Stimulated activated CD4-positive, alpha-beta T cell treated with anti-CD3 and anti-CD28 coated beads, Interleukin-12 subunit alpha, Interleukin-12 subunit beta, amount 100 ng/mL, for 24 hours (primary cell): ENCODE measurements at places on chromosomes 5 and 9.

GRCh38 chr5:124689653-124690052, 56.8 kb downstream of the ZNF608 start:
- no peak for DNase-seq

- no peak for DNase-seq
These were observed 13.6 kb upstream of the TMOD1 start for GRCh38 chr9:97487861-97488260.

GRCh38 chr9:22103685-22104575, 94.8 kb upstream of the CDKN2B start:
- DNase-seq: no peak

GRCh38 chr9:125911861-125912644, 164.9 kb downstream of the PBX3 start:
- DNase-seq: no peak

DNA sequence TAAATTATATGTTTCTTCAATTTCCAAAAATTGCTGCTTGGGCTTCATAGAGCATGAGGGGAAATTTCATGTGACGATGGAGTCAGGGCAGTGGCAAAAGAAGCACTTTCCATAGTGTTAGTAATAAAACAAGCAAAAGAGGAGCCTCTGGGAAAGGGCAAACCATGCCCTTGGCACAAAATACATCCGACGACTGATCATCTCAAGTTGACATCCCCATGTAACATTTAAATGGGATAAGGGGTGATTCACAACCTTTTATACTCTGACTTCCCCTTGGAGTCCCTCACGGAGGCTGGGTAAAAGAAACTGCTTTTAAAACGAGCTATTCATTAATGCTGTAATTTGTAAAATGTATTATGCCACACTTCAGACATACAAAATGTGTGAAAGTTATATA, 161.4 kb upstream of the DMRT1 start:
- no peak for DNase-seq

DNA sequence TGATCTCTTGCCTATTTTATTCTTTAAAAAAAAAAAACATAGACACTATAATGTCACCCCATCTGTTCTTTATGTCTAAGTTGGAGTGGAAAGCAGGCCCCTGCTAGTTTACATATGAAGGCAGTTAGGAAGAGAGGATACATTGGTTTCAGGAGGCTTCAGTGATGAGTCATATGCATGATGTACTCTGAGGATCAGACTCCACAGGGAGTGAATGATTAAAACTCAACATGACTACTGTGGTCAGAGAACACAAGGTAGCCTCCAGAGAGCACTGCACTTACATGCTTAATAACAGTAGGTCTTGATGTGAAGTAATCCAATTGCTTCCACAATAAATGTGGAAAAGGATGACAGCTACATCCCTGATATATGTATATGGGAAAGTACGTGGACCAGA, 22.7 kb upstream of the FSTL4 start:
- no peak for DNase-seq

DNA sequence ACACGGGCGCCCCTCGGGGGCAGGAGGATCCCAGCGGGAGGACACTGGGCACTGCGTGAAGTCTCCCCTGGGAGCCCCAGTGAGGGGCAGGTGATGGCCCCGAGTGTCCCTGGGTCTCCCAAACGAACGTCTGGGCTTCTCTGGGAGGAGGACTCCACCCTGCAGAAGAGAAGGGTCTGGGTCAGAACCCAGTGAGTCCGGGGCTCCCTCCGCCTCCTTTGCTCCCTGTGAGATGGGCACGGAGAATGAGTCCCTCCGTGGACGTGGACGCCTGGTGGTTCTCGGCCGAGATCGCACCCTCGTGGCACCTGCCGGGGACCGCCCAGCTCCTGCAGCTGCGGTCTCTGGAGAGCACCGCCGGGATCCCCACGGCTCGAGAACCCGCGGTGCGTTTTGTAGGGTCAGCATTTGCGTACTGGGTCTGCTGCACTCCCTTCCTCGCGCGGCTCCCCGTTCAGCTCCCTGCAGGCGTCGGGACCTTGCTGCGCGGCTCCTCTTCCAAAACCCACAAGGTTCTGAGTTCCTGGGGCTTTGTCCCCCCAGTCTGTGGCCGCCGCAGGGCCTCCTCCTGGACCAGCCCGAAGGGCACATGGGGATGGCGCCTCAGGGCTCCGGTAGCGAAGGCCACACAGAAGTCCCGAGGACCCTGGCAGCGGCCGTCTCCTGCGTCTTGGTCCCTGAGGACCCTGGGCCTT, 10.2 kb upstream of the CEP72 start:
- no peak for DNase-seq

- no peak for DNase-seq
These were observed 584 bp downstream of the LMAN2 start for GRCh38 chr5:177350776-177351391.

DNA sequence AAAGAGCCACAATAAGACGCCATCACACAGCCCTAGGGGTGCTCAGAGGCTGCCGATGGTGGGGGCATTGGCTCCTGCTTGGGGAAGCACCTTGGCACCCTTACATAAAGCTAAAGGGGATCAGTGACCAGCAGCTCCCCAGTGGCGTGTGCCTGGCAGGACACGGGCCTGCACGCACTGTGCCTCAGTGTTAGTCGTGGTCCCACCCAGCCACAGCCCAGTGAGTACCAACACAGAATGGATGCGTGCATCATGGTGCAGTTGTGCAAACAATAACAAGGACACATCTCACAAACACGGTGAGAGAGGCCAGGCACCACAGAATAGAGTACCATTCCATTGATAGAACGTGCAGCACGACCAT, 103.2 kb downstream of the WNK2 start:
- DNase-seq: no peak

DNA sequence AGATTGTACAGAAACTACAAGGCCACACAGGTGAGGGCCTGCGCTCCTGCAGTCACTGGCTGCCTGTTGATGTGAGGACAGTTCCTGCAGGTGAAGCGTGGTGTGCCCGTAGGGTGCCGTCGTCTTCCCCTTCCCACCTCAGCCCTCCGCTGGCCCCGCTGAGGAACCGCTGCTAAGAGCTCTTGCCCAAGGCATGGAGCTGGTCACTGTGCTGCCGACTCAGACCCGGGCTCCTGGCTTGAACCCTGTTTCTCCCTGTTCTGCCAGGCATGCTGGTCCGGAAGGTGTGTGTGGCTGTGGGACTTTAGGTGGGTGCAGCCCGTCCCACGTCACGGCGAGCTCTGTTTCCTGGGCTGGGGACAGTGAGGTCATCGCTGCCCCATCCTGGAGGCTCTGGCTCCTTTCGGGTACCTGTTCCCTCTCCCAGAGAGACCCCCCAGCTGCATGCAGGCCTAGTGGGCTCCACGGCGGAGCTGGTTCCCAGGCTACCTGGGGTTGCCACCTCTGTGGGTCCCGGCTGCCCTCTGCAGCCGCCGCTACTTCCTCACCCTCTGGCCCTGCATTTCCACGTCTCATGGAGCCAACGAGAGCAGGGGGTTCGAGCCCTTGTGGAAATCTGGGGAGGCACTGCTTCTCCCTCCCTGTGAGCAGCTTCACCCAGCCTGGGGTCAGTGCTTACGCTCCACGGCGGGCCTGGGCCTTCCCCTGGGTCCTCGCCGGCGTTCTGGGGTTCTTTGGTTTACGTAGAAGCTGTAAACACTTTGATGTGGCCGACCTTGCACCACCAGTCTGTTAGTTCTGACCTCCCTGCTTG, 7.6 kb downstream of the RNU6ATAC start:
- DNase-seq: no peak

DNA sequence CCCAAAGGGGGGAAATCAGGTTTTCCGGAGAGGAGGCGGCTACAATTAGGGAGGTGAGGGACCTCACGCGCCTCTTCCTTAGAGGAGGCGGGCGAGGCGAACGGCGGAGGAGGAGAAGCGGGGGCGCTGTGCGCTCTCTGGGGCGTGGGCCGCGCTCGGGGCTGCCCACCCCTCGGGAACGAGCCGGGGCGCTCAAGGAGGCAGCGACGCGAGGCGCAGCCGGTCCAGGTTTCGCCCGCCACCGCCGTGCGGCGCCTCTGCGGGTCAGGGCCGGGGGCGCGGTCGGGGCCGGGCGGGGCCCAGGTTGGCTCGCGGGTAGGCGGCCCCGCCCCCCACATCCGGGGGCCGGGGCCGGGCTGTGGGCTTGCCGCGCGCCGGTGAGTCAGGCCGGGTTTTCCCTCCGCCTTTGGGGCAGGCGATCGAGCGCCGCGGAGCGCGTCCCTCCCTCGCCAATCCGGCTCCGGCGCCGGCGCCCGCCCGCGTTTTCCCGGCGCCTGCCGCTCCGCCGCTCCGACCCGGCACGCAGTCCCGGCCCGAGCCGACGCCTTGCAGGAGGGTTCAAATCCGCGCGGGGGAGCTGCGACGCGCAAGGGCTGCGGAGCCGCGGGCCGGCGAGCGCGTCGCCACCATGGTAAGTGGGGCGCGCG, at the start of gene N4BP3:
Gene N4BP3 (plus strand): TSS at position 392 of the 647 bp plus-strand sequence. CDS start 6,052 bp downstream, outside the sequence.
- DNase-seq: peak; percentile 82
